ENCODE measurements at places on chromosomes 16 and 17.

- no peak for DNase-seq
Observed at GRCh38 chr16:27363797-27364196, 38.2 kb upstream of the IL21R start.

DNA sequence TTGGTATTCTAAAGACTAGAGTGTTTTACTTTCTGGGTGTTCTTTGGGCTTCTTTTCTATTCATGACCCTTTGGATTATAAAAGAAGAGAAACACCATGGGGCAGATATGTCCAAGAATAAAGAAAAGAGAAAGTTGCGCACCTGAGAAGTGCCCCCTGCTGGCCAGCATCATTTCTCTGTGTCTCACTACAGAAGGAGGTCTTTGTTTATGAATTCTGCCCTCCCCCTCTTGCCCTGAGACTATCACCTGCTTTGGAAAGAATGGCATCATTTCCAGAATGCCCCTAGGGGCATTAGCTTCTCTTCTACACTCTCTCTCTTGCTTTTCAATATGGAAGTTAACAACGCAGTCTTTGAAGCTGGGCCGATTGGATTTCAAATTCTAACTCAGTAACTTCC, 45.0 kb downstream of the CDH13 start:
- DNase-seq, result no peak

GRCh38 chr17:3961564-3962047, 2.6 kb downstream of the ATP2A3 start:
- DNase-seq, result no peak

DNA sequence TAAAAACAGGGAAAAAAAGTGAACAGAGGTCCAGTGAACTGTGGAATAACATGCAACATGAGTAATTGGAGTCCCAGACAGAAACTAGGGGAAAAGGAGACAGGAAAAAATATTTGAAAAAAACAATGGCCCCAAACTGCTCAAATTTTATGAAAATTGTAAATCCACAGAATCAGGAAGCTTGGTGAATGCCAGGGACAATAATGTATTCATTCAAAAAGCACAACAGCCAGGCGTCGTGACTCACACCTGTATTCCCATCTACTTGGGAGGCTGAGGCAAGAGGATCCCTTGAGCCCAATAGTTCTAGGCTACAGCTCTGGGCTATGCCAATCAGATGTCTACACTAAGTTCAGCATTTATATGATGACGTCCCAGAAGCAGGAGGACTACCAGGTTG, 23.7 kb downstream of the NCOR1 start:
- no peak for DNase-seq

- DNase-seq, result no peak
Observed at GRCh38 chr16:83863682-83864081, 35.2 kb upstream of the MLYCD start.

DNA sequence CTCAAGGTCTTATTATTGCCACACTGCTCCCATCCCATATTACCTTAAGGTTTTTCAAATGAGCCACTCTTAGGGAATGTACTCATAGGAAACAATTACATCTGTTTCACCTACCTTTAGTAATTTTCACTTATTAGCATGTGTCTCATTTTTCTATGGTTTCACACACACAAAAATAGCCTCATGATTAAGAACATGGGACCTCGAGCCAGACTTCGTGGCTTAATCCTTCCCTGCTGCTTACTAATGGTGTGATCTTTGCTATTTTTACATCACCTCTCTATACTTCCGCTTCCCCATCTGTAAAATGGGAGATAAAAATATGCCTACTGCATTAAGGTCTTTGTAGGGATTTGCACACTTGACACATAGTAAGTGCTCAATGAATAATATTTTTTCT, 38.5 kb downstream of the OTOA start:
- DNase-seq, result no peak

GRCh38 chr17:38925263-38925995, at the start of gene LASP1NB:
Gene LASP1NB, plus strand, starts transcription at chr17:38925614.
- no peak for DNase-seq

GRCh38 chr16:17555176-17555575, 84.4 kb upstream of the XYLT1 start:
- DNase-seq, result no peak

GRCh38 chr16:88013766-88014251, 62.6 kb downstream of the BANP start:
- no peak for DNase-seq

GRCh38 chr17:1714427-1714979, 4.3 kb upstream of the TLCD2 start:
- DNase-seq, result no peak

Data from chondrocyte (in vitro differentiated cells).